ENCODE measurements at places on chromosomes 7 and 10.

DNA sequence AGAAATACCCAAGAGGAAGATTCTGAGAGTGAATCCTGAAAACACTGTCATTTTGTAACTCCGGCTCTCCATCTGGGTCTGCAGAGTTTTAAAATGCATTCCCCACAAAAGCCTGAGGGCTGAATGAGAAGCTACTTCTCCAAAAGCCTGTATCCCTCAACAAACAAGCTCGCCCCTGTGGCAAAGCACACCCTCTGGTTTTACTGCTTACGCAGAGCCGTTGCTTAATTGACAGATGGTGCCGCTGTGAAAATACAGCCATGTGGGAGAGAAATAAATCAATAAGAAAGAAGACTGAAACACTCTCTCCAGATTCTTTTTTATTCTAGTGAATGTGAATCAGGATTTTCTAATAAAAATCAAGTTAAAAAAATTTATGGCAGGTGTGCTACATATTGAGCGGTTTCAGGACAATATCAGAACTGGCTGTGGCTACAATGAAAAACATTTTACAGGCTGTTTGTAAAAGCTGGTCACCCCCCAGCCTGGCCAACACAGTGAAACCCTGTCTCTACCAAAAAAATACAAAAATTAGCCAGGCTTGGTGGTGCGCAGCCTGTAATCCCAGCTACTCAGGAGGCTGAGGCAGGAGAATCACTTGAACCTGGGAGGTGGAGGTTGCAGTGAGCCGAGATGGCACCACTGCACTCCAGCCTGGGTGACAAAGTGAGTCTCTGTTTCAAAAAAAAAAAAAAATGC is 32.5 kb downstream of the C7orf33 start:
- no peak for DNase-seq

- DNase-seq, result no peak
Observed at GRCh38 chr10:114795039-114795438, 26.5 kb upstream of the FHIP2A start.

GRCh38 chr7:144445590-144445989 is 42.1 kb upstream of the NOBOX start:
- no peak for DNase-seq

- DNase-seq, result no peak
Observed at GRCh38 chr10:22427890-22428571, 82.7 kb downstream of the SPAG6 start.

GRCh38 chr7:115582956-115583355 is 447.6 kb downstream of the TFEC start:
- DNase-seq, result no peak

- no peak for DNase-seq
Observed at GRCh38 chr7:54680377-54681005, 78.5 kb downstream of the SEC61G start.

- no peak for DNase-seq
Observed at GRCh38 chr10:86614853-86615252, 39.5 kb upstream of the OPN4 start.

DNA sequence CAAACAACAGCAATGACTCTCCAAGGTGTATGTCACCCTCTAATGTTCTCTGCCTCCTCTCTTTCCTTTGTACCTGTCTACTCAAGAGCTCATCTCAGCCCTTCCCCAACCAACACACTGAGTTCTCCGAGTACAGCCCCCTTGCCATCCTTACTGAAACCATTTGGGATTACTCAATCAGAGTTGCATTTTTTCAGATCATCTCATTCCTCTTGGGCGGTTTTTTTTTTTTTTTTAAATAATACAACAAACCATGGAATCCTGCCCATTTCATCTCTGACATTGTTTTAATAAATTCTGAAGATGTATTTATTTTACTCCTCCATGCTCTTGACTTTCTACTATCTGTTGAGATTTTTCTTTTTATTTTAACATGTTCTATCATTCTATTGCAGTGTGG is 4.2 kb upstream of the CREB3L2 start:
- DNase-seq, result no peak

GRCh38 chr7:27442455-27442854 is 199.9 kb downstream of the EVX1 start:
- no peak for DNase-seq

DNA sequence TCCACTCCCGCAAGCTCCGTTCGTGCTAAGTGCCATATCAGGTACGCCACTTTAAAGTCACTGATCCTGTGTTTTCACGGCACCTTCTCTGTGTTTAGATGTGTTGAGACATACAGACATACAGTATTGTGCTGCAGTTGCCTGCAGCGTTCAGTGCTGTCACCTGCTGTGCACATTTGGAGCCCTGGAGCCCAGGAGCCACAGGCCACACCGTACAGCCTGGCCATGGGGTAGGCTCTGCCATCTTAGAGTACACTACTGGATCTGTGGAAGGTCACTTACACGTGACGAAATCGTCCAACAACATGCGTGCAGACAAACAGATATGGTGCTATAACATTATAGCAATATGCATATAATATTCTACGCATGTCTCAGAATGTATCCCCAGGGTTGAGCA is 111.3 kb downstream of the ELFN1 start:
- no peak for DNase-seq

- DNase-seq, result no peak
Observed at GRCh38 chr10:85661123-85661522, 705.5 kb downstream of the GRID1 start.

DNA sequence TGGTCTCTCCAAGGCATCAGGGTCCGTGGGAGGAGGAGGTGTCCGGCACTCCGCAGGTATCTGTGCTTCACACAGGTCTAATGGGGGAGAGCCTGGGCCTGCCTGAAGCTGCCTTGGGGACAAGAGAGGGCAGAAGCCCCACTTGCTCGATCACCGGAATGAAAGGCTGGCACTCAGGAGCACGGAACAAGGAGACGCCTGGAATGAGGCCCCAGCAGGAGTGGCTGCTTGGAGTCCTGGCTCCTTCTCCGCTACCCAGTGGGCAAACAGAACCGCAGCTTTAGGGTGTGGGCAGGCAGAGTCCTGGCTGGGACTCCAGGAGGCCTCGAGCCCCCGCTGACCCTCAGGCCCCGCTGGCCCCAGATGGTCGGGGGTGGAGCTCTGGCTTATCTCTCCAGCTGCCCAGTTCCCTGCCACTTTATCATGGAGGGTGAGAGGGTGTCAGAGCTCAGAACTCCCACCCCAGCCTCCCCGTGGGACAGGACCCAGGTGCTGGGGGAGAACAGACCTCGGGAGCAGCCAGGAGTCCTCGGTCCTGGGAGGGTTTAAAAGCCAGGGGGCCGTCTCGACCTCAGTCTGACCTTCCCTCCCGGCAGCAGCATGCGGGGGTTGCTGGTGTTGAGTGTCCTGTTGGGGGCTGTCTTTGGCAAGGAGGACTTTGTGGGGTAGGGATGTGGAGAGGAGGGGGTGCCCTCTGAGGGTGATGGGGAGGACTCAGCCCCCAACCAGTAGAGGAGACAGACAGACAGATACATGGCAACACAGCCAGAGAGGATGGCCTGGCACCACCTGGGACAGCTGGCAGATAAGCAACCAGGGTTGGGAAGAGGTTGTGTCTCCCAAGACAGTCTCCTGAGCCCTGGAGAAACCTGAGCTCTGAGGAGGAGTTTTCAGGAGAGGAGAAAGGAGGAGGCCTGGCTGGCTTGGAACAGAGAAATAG is at the start of gene CPA1:
Gene CPA1 (plus strand): TSS at position 574 of the 940 bp plus-strand sequence. CDS start 27 bp downstream, at position 601.
- no peak for DNase-seq

GRCh38 chr7:105450177-105450861 is 61.6 kb upstream of the SRPK2 start:
- DNase-seq, result no peak

- no peak for DNase-seq
Observed at GRCh38 chr10:556971-557637, 132.4 kb downstream of the DIP2C start.

GRCh38 chr10:24417053-24417452 is 208.1 kb downstream of the KIAA1217 start:
- DNase-seq, result no peak

DNA sequence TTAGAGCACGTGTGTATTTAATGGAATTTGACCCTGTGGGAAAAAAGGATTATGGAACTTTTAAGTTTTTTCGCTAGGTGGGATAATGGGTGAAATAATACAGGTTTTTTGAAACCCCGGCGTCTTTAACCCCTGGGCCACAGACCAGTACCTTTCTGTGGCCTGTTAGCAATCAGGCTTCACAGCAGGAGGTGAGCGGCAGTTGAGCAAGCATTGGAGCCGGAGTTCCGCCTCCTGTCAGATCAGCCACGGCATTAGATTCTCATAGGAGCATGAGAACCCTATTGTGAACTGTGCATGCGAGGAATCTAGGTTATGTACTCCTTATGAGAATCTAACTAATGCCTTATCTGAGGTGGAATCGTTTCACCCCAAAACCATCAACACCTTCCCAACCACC is 28.6 kb downstream of the WAC start:
- no peak for DNase-seq

DNA sequence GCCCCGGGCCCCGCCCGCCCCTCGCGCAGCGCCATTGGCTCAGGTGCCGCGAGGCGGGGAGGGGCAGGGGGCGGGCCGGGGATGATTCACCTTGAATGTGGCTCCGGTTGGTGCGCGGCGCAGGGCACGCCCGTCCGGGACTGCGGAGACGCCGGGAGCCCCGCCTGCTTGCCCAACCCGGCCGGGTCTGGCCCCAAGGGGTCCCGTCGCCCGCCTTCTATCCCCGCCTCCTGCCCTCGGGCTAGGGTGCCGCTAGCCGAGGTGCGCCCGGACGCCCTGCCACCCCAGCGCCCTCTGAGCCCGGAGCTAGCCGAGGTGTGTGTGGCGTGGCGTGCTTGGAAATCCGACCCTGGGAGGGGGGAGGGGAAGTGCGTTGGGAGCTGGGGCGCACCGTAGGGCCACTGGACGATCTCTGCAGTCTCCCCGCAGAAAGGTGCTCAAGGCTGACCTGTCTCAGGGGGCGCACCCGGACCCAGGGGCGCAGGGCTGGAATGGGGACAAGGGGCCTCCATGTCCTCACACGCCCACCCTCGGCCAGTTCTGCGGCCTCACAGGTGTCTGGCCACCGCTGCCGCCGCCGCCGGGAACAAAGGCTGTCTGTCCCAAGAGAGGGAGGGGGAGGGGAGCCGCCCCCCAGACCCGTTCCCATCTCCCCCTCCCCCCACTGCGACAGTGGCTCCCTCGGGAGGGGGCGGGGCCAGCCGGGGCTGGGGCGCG is 168.9 kb downstream of the NRF1 start:
- DNase-seq, result no peak

DNA sequence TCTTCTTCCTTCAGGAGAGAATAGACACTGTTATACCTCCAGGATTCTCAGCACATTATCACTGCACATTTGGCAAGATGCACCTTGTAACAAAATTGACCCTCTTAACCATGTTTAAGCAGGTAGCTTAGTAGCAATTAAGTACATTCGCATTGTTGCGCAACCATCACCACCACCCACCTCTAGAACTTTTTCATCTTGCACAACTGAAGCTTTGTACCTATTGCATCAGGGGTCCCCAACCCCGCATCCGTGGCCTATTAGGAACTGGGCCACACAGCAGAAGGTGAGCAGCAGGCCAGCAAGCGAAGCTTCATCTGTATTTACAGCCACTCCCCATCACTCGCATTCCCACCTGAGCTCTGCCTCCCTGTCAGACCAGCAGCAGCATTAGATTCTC is 29.9 kb upstream of the SMURF1 start:
- no peak for DNase-seq

DNA sequence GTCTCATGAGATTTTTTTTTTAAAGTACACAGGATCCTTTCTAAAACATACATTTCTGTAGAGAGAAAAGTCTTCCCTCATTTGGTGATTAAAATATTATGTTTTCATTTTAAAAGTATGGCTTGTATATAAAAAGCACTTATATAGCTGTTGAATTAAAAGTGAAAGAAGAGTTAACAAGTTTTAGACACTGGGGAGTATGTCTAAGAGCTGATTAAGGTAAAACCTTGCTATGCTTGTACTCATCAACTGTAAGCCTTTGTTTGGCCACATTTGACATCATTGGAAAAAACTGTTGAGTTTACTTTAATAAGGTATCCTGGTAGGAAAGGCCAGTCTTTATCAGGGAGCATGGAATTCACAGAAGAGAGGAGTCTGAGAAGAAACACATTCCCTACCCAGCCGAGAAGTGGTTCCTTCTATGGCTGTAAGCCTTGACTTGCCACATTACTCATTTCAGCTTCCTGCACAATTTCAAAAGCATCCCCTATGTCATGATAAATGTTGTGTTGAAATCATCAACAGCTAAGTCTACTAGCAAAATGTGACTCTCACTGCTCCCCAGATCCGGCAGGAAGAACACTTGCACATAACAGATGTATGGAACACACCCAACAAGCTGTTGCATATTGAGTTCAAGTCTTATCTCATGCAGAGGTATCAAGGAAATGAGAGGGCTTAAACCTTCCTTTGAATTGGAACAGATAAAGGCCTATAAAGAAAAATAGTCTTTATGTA is 171.8 kb upstream of the CDK1 start:
- no peak for DNase-seq

- DNase-seq, result no peak
Observed at GRCh38 chr7:30750683-30751650, 968 bp upstream of the INMT start.

- no peak for DNase-seq
Observed at GRCh38 chr7:101739775-101740398, 77.5 kb upstream of the CUX1 start.

- DNase-seq, result no peak
Observed at GRCh38 chr7:7426676-7427075, 109.0 kb downstream of the COL28A1 start.

- DNase-seq, result no peak
Observed at GRCh38 chr10:55065185-55065584, 264.2 kb upstream of the PCDH15 start.

- peak; percentile 4 for DNase-seq
Observed at GRCh38 chr10:84537447-84537931, 209.1 kb downstream of the CCSER2 start.

GRCh38 chr7:140326116-140326928 is 72.0 kb downstream of the SLC37A3 start:
- DNase-seq, result no peak

DNA sequence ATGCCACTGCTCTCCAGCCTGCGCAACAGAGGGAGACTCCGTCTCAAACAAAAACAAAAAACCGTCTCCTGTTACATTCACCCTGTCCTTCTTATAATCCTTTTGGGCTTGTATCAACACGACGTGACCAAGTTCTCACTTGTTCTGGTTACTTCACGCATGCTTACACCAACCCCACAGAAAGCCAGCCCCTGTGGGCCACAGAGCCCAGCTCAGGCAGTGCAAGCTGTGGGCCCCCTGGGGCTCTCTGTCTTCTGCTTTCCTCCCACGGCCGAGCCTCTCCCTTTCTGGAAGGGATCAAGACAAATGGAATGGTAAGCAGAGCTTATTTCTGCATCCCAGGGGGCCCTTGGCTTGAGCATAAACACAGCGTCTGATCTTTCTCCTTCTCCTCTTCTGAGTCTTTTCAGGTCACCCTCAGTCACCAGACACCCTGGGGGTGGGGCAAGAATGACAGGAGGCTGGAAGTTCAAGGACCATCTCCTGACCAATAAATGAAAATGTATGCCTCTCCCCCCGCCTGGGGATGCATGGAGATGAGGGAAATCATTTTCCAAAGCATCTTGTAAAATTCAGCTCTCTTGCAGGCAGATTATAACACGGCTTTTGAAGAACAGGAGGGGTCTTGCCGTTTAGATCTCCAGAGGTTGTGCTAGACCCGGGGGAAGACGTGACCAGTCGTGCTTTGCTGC is 19.0 kb upstream of the TRIM56 start:
- no peak for DNase-seq

Measured in GDM1 (cell line).